ENCODE measurements at places on chromosomes 4 and X.

GRCh38 chr4:98203332-98204235, 57.6 kb upstream of the RAP1GDS1 start:
- no peak for DNase-seq

DNA sequence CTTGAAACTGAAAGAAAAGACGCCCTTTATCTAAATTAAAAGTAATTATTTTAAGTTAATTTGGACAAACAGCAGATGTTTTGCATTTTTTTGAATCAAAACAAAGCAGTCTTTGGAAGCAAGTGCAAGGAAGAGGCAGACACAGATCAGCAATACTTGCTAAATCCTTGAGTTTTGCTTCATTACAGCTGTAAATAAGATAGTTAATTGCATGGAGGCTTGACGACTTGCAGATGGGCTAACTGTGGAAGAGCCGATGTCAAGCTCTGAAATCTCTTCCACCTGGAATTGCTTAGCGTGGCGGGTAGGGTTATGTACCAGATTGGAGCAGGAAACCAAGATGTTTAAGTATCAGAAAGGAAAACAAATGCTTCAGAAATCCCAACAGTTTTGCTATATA, 148.8 kb downstream of the POLA1 start:
- DNase-seq, result no peak

GRCh38 chr4:683247-683897, 5.6 kb downstream of the SLC49A3 start:
- DNase-seq, result no peak

GRCh38 chr4:158940271-158940670, 162.6 kb upstream of the RAPGEF2 start:
- DNase-seq, result no peak

DNA sequence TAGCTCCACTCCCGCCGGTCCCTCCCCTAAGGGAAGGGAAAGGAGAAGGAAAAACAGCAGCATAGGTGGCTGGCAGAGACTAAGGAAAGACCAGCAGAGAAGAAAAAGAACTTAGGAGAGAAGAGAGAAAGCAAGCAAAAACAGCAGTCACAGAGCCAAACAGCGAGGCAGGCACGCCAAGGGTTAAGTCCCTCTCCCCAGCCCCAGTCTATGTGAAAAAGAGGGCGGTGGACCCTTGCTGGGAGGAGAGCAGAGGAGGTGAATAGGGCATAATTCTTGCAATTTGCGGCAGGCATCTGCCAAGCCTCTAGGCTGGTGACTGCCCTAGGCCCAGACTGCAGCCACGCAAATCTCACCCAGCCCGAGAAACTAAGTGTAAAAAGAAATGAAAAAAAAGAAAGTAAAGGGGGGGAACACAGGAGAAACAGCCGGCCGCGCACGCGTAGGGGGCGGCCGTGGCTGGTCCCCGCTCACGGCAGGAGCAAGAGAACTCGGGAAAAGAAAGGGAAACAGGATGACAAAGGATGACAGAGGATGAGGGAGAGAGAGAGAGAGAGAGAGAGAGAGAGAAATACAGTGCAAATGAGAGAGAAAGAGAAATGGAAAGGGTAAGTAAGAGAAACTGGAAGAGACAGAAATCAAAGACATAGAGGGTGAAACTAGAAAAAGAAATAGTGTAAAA, 48.6 kb downstream of the MAGEA9 start:
- DNase-seq, result no peak
